ENCODE measurements at places on chromosomes 12 and 14. TPM values are rescaled to one million over a fixed set of nuclear protein-coding genes. Genes with fewer than 3 reads are reported as not detected.

SLC6A15 gene
- total RNA-seq: 2.6 TPM

SCN8A gene
- 13.8 TPM for total RNA-seq

KCNA1 gene
- not detected for total RNA-seq

C1R gene
- 51.1 TPM for total RNA-seq

SIX1 gene
- 11.7 TPM for total RNA-seq

IL22 gene
- total RNA-seq: not detected

PTPRB gene
- 4.4 TPM for total RNA-seq

KIF26A gene
- not detected for total RNA-seq

PLA2G1B gene
- total RNA-seq: not detected

NINJ2 gene
- 5.2 TPM for total RNA-seq

DNA sequence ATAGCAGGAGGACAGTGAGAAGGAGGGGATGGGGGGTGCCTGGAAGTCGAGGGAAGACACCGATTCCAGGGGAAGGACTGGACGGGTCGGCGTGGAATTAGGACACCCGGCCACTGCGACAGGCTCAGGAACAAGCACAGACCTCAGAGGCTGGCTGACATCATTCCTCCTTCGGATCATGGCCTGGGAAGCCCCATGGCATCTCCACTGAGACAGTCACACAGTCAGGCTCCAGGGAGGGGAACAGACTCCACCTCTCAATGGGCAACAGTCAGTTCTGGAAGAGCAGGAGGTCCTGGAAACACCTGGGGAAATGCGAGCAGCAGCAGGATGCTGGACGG lies 67.9 kb upstream of the FBRSL1 start:
- no peak overlapping the region for H3K4me3 ChIP-seq
- H3K27me3 ChIP-seq: peaks cover 79% of the 10 kb centered on the region
- peak; percentile 30 for DNase-seq
- peaks cover 4% of the 10 kb centered on the region for H3K4me1 ChIP-seq

DNA sequence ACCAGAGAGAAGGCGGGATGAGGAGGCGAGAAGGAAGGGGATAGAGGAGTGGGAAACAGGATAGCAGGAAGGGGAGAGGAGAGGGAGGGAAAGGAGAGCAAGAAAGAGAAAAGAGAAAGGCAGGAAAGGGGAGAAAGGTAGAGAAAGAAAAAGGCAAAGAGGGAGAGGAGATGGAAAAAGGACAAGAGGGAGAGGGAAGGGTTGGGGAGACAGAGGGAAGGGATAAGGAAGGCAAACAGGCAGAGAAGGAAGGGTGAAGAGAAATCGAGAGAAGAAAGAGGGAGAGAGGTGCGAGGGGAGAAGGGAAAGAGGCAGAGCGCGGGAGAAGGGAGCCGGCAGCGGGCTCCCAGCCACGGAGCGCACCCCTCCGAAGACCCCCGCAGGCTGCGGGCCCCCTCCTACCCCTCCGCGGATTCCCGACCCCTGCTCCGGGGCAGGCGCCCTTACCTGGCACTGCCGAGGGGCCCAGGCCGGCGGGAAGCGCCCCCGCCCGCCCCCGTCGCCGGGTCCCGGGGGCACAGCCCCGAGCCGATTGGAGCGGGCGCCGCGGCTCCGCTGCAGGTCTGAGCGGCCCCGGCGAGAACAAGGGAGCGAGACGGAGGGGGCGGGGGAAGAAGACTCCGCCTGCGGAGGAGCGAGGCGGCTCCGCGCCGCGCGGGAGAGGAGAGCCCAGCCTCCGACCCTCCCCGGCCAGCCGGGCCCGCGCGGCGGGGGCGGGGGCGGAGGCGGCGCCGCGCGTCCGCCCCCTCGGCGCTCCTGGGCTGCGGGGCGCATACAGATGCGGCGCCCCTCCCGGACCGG lies at the start of gene CDH24:
CDH24 (minus strand) TSS at position 565 of the 801 bp plus-strand sequence. CDS start 1,787 bp downstream, outside the sequence.
- peak; percentile 88 for DNase-seq
- peak within 1 kb of the TSS; percentile 72 for H3K4me3 ChIP-seq
- H3K27ac ChIP-seq: peak within 1 kb of the TSS; percentile 39
- peaks cover 15% of the 10 kb centered on the region for H3K36me3 ChIP-seq
- H3K4me1 ChIP-seq: peaks cover 17% of the 10 kb centered on the region
- no peaks in the 10 kb centered on the region for H3K27me3 ChIP-seq

DNA sequence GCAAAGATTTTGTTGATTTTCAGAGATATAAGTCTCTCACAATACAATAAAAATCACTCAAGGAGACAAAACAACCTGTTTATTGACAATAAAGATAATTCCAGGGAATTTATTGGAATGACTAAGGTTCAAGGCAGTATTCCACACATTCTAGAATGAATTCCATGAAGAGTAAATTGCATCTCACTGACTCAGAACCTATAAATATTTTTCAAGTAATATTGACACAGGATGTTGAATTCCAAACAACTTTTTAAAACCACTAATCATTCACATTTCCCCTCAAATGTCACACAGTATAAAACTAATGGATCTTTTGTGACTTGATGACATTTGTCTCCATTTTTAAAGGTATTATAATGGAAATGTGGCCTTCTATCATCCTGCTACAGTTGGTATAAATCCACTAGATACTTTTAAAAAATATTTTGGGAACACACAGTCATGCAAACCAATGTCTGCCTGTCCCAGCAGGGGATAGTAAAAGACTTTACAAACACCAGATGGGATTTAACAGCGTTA lies 42.1 kb upstream of the LGR5 start:
- no peaks in the 10 kb centered on the region for H3K27me3 ChIP-seq
- H3K4me3 ChIP-seq: no peak overlapping the region
- no peaks in the 10 kb centered on the region for H3K36me3 ChIP-seq
- H3K4me1 ChIP-seq: peaks cover 11% of the 10 kb centered on the region
- no peak overlapping the region for H3K27ac ChIP-seq

DNA sequence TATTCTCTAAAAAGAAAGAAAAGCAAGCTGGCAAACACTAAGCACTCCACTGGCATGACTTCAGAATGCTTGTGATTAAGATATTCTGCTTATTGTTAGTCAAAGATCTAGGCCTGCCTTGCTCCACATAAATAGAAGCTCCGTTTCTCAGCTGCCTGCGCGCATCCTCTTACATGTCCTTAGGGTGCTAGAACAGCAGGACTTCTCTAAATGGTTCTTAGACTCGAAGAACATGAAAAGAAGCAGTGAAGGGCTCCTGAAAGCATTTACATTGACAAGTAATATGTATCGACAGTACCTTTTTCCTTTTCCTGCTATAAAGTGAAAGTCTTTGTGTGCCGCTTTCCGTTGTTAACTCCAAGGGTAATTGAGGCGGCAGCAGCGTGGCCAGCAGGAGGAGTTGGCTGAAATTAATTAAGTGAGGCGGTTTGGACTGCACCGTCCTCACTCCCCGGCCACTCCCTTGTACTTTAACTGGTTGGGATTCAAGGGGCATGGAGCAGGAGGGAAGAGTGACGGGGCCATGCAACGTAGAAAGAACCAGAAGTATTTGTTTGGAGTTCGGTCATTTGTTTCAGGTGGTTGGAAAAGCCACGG lies 34.2 kb upstream of the OTX2 start:
- H3K27me3 ChIP-seq: no peaks in the 10 kb centered on the region
- no peak overlapping the region for H3K4me3 ChIP-seq
- no peaks in the 10 kb centered on the region for H3K4me1 ChIP-seq
- no peak overlapping the region for H3K27ac ChIP-seq

DNA sequence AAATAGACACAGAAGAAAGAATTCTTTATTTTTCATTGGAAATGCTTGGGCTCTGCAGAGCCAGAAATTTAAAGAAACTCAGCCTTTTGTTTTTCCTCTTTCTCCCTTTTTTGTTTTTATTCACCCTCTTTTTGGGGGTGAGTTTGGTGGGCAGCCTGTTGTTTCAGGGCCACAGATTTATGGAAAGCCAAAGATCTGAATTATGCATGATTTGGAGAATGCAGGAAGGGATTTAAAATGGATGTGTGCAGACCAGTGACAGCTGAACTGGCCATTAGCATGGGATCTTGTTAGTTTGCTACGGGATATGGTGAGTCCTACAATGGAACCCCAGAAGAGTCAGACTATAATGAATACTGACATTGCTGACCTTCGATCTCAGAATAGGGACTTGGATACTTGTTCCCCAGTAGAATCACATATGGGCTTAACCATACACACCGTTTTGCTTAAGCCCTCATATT lies 7.7 kb upstream of the ATXN2 start:
- DNase-seq: no peak
- no peak overlapping the region for H3K4me3 ChIP-seq
- H3K4me1 ChIP-seq: 0 out of 2 replicates have a peak, but pooled peaks cover 7% of the 10 kb centered on the region

DNA sequence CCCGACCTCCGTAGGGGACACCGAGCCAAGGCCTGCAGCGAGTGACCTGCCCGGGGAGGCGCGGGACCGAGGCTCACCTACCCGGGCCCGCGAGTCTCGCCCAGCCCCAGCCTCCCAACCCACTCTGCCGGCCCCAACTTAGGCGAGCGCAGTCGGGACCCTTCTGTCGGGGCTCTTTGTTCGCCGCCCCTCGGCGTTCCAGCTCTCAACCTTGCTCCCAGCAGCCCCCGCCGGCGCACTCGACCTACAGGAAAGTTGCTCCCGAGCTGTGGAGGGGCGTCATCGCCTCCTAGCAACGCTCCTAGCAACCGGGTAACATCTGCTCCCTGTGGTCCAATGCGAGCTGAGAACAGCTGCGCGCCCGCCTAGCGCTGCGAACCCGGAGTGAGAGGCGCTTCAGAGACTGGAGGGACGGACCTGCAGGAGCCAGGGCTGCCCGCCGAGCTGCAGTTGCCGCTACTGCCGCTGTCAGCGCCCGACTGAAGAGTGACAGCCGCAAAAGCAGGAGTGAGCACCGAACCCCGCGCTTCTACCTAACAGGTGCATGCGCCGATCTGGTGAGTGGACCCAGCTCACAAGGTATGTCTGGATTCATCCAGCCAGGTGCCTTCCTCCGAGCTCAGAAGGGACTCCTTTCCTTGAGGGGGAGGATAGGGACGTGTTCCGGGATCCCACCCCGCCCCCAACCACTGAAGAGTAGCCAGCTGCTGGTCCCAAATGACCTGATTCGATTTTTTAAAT lies 355.0 kb downstream of the SNAPC1 start:
- H3K36me3 ChIP-seq: no peaks in the 10 kb centered on the region
- no peak overlapping the region for H3K27ac ChIP-seq
- peak; percentile 60 for DNase-seq
- peak overlapping the region; percentile 6 for H3K4me3 ChIP-seq

- peaks cover 35% of the 10 kb centered on the region for H3K4me1 ChIP-seq
- no peak overlapping the region for H3K27ac ChIP-seq
- H3K4me3 ChIP-seq: no peak overlapping the region
Measured at GRCh38 chr12:50566066-50566465, 61.3 kb downstream of the DIP2B start.

DNA sequence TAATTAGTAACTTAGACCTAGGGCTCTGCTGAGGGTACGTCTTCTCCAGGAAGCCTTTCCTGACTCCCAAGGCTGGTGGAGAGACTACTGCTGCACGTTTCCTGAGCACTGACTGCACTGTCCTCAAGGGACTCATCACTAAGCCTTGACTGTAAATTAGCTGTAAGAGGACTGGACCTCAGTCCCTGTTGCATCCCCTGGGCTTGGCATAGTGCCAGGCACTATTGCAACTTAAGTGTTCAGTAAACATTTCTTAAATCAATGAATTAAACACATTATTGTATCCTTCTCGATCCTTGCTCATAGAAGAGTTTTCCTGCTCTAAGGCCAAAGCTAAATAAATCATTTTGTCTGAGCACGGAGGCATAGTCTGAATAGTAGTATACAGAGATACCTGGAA lies 31.9 kb upstream of the IFNG-AS1 start:
- no peak overlapping the region for H3K27ac ChIP-seq
- H3K4me1 ChIP-seq: no peaks in the 10 kb centered on the region
- no peak overlapping the region for H3K4me3 ChIP-seq
- no peaks in the 10 kb centered on the region for H3K36me3 ChIP-seq
- no peaks in the 10 kb centered on the region for H3K27me3 ChIP-seq
- DNase-seq: no peak

DNA sequence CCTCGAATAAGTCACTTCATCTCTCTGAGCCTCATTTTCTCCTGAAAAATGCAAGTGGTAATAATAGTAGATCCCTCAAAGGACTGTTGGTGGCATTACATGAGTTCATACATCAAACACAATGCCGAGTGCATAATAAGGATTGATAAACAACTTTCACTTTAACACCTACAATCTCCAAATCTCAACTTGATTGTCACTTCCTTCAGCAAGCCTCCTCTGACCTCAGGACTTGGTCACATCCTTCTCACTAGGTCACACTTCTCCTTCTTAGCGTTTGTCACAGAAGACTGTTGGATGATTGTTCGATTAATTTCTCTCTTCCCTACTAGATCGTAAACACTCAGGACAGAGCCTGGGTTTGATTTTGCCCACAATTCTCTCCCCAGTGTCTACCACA lies 7.9 kb upstream of the PRKAB1 start:
- H3K36me3 ChIP-seq: no peaks in the 10 kb centered on the region
- H3K27ac ChIP-seq: no peak overlapping the region
- no peak for DNase-seq

GRCh38 chr12:107238296-107238695 lies 144.9 kb upstream of the CRY1 start:
- no peaks in the 10 kb centered on the region for H3K36me3 ChIP-seq
- peak; percentile 20 for DNase-seq
- peaks cover 14% of the 10 kb centered on the region for H3K27me3 ChIP-seq
- H3K27ac ChIP-seq: no peak overlapping the region

GRCh38 chr12:53664936-53665335 lies 10.9 kb downstream of the ATP5MC2 start:
- no peak for DNase-seq
- H3K4me1 ChIP-seq: peaks cover 7% of the 10 kb centered on the region
- no peaks in the 10 kb centered on the region for H3K27me3 ChIP-seq
- no peak overlapping the region for H3K27ac ChIP-seq

- H3K36me3 ChIP-seq: no peaks in the 10 kb centered on the region
- no peak for DNase-seq
- H3K27ac ChIP-seq: no peak overlapping the region
- H3K4me3 ChIP-seq: no peak overlapping the region
- no peaks in the 10 kb centered on the region for H3K27me3 ChIP-seq
Measured at GRCh38 chr12:102756530-102756929, 160.5 kb downstream of the PAH start.

DNA sequence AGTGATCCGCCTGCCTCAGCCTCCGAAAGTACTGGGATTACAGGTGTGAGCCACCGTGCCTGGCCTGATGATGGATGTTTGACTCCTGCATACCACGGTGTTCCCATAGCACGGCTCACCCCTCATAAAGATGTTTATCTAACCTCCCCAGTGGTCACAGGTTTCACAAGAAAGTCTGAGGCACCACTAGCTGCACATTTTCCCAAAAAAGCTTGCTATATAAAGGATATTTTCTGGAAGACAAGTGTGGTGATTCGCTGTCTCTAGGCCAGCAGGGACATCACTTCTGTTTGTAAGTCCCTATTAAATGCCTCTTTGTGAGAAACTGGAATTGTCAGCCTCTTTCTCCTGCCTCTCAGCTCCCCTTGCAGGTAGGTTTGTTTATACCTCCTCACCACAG lies 18.3 kb downstream of the PLEK2 start:
- H3K4me3 ChIP-seq: no peak overlapping the region
- no peak for DNase-seq
- no peak overlapping the region for H3K27ac ChIP-seq
- H3K4me1 ChIP-seq: peaks cover 15% of the 10 kb centered on the region
- H3K27me3 ChIP-seq: no peaks in the 10 kb centered on the region
- no peaks in the 10 kb centered on the region for H3K36me3 ChIP-seq

DNA sequence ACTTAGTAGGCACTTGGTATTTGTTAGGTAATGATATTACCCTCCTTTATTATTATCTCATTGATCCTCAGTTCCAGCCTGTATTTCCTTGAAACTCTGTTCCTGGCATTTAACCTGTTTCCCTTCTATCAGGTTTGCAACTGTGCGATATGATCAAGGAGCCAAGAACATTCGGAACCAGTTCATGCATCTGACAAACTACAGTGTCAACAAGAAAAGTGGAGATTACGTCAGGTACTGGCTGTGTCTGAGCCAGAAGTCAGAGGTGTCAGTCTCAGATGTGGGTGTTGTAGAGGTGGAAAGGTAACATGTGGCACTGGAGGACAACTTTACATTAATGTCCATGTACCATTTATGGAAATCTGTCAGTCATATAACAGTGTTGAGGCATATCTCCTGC lies 56.7 kb downstream of the TTLL5 start:
- H3K36me3 ChIP-seq: no peaks in the 10 kb centered on the region
- H3K4me3 ChIP-seq: no peak overlapping the region
- no peaks in the 10 kb centered on the region for H3K27me3 ChIP-seq

Measured in GM23248 (cell line).